ENCODE measurements at places on chromosomes 13 and 19.
A peak's percentile ranks its signal among the peaks of the same experiment; 100 is the strongest.

- no peak for DNase-seq
Observed at GRCh38 chr13:112248406-112248760, 127.8 kb upstream of the SPACA7 start.

GRCh38 chr13:18954254-18954653 lies 227.4 kb downstream of the TUBA3C start:
- no peak for DNase-seq

DNA sequence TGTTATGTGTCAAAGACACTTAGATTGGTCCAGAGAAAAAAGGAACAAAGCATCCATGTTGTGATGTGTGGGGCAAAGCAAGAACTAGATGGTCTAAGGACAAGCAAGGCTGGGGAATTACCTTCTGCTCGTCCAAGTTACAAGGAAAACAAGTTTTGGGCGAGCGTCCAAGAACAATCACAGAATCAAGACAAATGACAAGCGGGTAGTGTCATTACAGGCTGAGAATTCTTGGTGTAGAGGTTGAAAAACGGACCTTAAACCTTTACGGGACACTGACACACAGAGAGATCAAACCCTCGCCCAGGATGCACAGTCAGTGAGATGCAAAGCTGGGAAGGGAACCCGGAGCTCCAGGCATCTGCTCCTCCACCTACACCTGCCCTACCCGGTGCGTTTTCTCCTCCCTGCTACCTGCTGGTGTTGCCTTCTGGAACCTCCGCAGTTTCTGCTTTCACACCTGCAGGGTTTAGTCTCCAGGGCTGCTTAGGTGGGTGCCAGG lies 515 bp upstream of the ZNF324B start:
- DNase-seq, result no peak

DNA sequence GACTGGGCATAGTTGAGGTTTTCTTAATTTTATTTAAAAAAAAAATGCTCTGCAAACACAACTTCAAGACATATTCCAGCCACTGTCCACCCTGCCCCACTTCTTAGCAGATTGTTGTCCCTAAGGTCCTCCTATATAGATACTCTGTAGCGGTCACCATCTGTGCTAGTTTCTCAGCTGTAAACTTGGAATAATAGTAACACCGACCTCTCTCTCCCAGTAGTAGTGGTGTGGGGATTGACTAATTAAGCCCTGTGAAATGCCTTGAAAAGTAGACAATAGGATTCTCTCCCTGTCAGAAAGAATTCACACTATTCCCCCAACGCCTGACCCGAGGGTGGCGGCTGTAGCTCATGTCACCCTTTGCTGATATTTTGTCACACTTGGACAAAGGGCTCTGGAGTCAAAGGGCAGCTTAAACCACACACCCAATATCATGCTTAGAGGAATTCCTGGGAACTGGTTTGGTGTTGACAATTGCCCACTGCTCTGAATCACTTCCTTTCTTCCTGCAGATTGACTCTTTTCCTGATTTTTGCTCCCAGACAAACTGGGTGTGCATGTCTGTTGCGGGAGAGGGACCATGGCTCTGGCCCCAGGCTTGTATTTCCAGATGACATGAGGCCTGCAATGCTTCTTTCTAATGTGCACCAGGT lies 9.2 kb upstream of the SERP2 start:
- no peak for DNase-seq

DNA sequence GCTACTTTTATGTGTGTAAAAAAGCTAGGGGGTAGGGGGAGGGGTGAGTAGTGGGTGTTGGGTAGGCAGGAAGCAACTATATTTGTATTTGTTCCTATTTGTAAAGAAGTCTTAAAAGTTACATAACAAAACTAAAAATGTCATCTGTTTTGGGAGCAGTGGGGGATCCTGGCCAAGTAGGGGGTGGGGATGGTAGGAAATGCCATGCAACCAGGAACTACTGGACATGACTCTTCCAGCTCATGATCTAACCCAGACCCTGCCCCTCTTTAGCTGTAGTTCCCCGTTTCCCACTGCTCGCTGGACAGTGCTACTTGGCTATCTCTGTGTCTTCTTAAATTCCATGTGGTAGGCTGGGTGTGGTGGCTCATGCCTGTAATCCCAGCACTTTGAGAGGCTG lies 3.2 kb downstream of the GTF3A start:
- DNase-seq, result no peak

- DNase-seq, result no peak
Observed at GRCh38 chr13:112065867-112066623, 904 bp upstream of the SOX1 start.

DNA sequence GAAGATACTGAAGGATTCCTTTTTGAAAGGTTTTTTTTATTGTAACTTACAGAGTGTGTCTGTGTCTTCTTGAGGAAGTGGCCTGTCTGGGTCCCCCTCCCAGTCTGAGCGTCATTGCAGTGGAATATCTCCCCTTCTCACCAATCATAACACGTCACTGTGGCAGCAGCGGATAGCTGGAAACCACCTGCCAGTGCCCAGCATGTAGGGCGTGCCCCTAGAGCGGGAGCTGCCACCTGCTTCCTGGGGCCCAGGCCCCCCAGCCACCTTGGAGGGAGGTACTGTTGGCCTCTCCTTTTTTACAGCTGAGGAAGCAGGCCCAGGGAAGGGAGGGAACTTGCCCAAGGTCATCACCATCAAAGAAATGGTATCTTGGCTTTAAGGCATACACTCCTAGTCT lies 4.6 kb upstream of the DNM2 start:
- no peak for DNase-seq

DNA sequence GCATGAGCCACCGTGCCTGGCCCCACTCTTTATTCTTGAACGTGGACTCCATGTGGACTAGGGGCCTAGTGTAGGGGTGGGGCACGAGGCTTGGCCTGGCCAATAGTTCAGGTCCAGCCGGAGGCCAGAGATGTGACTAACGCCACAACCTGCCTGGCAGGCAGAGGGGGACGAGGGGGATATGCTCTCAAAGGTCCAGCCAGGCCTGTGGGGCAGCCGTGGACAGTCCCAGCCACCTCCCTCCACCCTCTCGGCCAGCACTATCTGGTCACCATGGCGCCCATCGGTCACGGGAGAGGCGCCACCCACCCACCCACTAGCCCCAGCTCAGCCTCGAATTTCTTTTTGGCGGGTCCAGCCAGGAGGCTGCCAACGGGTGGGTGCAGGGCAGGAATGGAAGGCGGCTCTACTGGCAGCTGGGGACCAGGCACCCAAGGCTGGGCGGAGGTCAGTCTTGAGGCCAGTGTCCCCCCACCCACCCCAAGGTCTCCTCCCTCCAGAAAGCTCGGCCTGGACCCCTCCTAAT lies 2.2 kb upstream of the CERS1 start:
- no peak for DNase-seq

GRCh38 chr13:44287958-44288357 lies 85.7 kb upstream of the SERP2 start:
- no peak for DNase-seq

DNA sequence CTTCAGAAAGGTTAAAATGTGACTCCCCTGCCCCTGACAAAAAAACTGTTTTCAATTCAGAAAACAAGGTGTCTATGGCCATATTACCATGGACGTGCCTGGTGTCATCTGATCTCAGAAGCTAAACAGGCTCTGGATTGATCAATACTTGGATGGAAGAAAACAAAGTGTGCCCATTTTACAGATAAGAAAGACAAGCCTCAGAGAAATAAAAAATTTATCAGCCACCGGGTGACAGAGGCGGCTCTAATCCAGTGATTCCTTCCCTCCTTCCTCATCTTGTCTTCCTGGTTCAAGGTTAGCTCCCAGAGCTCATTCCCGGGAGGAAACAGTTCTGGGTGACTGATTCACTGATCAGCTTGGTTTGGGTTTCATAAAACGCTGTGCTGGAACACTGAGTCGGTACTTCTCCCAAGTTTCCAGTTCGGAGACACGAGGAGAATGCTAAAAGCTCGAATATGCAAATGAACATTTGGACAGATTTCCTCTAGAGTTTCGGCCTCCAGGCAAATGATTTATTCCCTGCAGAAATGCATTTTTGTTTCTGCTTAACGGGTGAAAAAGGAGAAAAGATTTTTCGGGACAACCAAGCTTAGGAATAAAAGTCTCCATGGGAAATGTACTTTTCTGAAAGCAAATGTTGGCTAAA lies 211.2 kb downstream of the UQCRFS1 start:
- no peak for DNase-seq

- no peak for DNase-seq
Observed at GRCh38 chr19:45356760-45357444, 13.5 kb downstream of the ERCC2 start.

DNA sequence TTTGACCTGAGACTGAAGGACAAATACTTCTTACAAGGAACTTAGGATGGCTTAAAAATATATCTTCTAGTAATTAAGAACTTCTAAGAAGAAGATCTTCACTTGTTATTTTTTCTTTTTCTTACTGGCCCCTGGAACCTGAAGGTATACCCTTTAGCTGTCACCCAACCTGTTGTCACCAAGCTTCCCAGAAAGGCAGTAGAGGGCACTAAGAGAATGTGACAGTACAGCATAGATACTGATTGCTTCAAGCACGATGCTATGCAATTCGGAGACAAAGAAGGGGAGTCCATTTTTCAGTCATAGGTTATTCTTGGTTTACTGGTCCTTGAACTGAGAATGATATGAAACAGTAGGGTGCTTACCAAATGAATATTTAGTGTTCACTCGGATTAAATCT lies 208.3 kb upstream of the PCDH9 start:
- no peak for DNase-seq

- DNase-seq, result no peak
Observed at GRCh38 chr19:1233115-1233667, 4.6 kb downstream of the CBARP start.

DNA sequence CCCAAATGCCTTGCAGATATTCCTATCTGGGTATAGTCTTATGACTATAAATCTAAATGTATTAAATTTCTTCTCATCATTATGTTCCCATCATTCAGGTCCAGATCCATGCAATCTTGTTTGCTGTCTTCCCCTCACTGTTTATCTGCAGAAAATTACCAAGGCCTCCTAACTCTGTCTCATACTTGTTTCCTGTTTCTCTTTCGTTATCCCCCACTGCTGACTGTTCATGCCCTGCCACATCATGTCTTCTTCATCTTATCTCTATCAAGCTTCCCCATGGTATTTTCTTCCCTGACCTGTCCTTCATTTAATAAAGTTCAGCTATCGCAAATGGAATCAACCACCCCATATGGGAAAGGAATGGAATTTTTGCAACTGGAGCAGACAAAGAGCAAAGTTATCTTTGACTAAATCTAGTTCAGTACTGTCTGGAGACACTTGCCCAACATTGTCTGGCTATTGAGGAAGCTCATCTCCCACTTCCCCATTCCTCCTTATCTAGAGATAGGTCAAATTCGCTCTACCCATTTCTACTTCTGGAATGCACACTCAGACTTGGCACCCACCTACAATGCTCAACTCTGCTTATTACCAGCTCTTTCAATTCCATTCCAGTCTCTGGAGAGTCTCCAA lies 1358.1 kb downstream of the EFNB2 start:
- no peak for DNase-seq

GRCh38 chr19:262125-262524 lies 29.1 kb downstream of the PLPP2 start:
- peak; percentile 14 for DNase-seq

DNA sequence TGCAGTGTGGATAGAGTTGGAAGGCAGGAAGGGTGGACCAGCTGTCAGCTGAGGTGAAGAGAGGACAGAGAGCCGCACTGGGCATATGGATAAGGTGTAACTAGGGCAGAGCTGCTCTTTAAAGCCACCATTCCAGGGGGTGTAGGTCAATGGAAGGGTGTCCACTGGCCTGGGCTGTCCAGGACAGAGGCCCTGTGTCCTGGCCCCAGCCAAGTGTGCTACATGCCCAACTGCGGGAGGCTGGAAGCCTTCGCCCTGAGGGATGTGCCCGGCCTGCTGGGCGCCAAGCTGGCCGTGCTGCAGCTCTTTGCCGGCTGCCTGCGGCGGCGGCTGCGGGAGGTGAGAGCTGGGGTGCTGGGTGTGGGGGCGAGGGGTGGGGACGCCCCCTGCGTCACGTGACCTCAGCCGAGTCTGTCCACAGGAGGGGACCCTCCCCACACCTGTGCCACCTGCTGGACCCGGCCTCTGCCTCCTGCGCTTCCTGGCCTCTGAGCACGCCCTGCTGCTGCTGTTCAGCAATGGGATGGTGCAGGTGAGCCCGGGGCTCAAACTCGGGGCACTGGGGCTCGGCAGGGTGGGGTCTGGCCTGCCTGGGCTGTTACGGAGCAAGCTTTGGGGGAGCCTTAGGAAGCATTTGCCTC lies 9.8 kb downstream of the PLK5 start:
- DNase-seq, result no peak

DNA sequence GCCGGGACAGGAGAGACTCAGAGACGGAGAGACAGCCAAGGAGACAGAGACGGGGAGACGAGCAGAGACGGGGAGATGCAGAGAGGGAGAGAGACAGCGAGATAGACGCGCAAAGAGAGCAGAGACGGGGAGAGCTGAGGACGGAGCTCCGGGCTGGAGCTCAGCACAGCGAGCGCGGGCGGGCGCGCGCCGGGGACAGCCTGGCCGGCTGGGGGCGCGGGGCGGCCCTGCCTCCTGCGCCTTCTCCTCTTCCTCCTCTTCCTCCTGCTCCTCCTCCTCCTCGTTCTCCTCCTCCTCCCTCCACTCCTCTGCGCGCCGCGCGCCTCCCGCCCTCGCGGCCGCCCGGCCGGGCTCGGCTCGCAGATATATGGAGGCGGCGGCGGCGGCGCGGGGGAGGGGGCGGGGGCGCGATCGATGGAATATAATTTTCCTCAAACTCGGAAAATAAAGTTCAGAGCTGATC lies at the start of gene ERFL:
TSS of gene ERFL (minus strand) at position 229 of the 463 bp plus-strand sequence. CDS start 15,530 bp downstream, outside the sequence.
- DNase-seq, result peak; percentile 29

DNA sequence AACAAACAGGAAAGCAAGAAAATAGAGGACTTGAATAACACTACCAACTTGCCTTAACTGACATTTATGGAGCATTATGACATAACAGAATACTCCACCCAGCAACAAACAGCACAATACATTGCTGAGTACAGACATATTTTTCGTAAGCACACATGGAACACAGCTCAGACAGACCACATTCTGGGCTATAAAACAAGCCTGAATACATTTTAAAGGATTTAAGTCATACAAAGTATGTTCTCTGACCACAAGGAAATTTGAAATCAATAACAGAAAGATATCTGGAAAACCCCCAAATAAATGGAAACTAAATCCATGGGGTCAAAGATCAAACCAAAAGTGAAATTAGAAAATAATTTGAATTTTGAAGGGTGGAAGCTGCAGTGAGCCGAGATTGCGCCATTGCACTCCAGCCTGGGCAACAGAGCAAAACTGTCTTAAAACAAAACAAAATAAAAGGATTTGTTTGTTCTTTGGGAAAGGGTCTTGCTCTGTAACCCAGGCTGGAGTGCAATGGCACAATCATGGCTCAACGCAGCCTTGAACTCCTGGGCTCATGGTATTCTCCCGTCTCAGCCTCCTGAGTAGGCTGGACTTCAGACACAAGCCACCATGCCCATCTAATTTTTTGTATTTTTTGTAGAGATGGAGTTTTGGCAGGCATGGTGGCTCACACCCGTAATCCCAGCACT lies 5.6 kb downstream of the ZDHHC20 start:
- no peak for DNase-seq

DNA sequence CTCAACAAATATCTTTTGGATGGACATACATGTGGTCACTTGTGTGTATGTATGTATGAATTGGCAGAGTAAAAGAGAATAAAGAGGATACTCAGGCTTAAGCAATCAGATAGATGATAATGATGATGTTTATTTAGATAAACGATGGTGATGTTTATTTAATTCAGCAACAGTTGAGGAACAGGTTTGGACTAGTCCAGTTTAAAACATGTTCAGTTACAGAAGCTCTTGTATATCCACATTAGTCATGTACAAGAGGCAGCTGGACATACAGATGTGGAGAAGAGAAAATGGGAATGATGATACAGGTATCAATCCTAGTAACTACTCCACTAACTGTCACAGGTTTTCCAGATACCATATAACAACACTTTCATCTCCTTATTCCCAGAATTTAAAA lies 232.1 kb downstream of the DIAPH3 start:
- no peak for DNase-seq

All from activated CD4-positive, alpha-beta T cell treated with anti-CD3 and anti-CD28 coated beads, Interleukin-10, Interleukin-2, amounts not matched to agents 100 ng/mL and 50 ng/mL, durations not matched to agents 16 hours and 8 hours (primary cell).